Activated CD8-positive, alpha-beta T cell treated with anti-CD3 and anti-CD28 coated beads for 36 hours (primary cell): ENCODE measurements at places on chromosomes 3 and 15.
A peak's percentile ranks its signal among the peaks of the same experiment; 100 is the strongest.

GRCh38 chr3:107989661-107990060 lies 101.2 kb downstream of the CD47 start:
- H3K27ac ChIP-seq, result no peak overlapping the region
- no peaks in the 10 kb centered on the region for H3K27me3 ChIP-seq
- H3K4me1 ChIP-seq, result peaks cover 23% of the 10 kb centered on the region
- no peak overlapping the region for H3K4me3 ChIP-seq
- no peaks in the 10 kb centered on the region for H3K36me3 ChIP-seq

- no peak for DNase-seq
- peaks cover 2% of the 10 kb centered on the region for H3K4me1 ChIP-seq
- no peaks in the 10 kb centered on the region for H3K27me3 ChIP-seq
- H3K4me3 ChIP-seq, result no peak overlapping the region
These were observed 64.9 kb upstream of the C15orf39 start for GRCh38 chr15:75136758-75137157.

GRCh38 chr15:42018306-42019224 lies 2.3 kb downstream of the PLA2G4E start:
- H3K36me3 ChIP-seq, result no peaks in the 10 kb centered on the region
- no peaks in the 10 kb centered on the region for H3K27me3 ChIP-seq
- no peak overlapping the region for H3K4me3 ChIP-seq
- no peak for DNase-seq

- no peak overlapping the region for H3K4me3 ChIP-seq
- no peak for DNase-seq
- H3K4me1 ChIP-seq, result peaks cover 5% of the 10 kb centered on the region
- H3K27me3 ChIP-seq, result peaks cover 5% of the 10 kb centered on the region
- no peaks in the 10 kb centered on the region for H3K36me3 ChIP-seq
- H3K27ac ChIP-seq, result no peak overlapping the region
These were observed 23.5 kb upstream of the ELP6 start for GRCh38 chr3:47536967-47537366.

- H3K36me3 ChIP-seq, result peaks cover 8% of the 10 kb centered on the region
- DNase-seq, result peak; percentile 32
- no peak overlapping the region for H3K4me3 ChIP-seq
- H3K27me3 ChIP-seq, result no peaks in the 10 kb centered on the region
These were observed 30.4 kb downstream of the MGA start for GRCh38 chr15:41690636-41691035.

- no peaks in the 10 kb centered on the region for H3K36me3 ChIP-seq
- H3K27ac ChIP-seq, result no peak overlapping the region
- no peaks in the 10 kb centered on the region for H3K4me1 ChIP-seq
- no peaks in the 10 kb centered on the region for H3K27me3 ChIP-seq
- no peak overlapping the region for H3K4me3 ChIP-seq
- no peak for DNase-seq
These were observed 58.4 kb downstream of the CPNE4 start for GRCh38 chr3:131976448-131976847.
